ENCODE measurements at places on chromosomes 7 and 10.

DNA sequence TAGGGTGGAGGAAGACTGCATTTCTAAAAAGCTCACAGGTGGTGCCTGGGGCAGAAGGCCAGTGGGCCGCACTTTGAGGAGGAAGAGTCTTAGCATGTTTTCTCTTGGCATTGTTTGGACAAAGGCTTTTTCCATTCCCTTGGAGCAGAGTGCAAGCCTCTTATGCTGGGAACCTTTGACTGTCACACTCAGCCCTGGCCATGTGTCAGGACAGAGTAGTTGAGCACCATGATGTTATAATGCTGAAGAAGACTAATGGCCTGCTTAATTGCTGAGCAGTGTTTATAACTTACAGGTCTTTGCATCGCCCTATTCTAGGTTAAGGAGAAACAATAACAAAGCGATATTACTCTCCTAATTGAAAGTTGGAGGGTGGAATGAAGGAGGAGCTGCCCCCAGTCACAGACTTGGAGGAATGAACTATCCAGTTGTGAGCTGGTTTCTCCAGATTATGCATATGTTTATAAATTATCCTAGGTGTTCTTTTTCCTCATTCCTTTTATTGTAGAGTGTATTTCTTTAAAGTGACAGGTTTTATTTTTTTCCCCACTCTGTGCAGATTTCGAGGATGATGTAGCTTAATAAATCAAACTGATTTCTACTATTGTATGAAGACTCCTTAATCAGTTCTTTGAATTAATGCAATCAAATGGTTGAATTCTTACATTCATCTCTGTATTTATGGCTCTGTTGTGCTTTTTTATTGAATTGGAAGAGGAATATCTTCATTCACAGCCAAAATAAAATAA, 767.0 kb downstream of the LRMDA start:
- DNase-seq = no peak

DNA sequence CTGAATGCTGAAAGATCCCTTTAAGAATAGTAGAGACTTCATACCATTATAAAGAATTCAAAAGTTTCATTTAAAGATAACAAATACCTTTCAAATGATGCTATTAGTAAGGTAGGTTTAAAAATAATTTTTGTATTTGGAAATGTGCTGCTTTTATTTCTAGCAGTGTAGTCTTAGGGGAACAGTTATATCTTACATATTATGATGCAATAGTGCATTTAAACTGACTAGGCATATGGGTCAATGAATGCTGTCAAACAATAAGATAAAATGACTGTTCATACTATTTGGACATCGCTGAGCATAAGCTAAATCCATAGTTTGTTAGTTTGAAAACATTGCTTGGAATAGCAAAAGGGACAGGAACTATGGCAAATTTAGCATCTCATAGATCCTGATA, 354.8 kb upstream of the SEMA3A start:
- no peak for DNase-seq

DNA sequence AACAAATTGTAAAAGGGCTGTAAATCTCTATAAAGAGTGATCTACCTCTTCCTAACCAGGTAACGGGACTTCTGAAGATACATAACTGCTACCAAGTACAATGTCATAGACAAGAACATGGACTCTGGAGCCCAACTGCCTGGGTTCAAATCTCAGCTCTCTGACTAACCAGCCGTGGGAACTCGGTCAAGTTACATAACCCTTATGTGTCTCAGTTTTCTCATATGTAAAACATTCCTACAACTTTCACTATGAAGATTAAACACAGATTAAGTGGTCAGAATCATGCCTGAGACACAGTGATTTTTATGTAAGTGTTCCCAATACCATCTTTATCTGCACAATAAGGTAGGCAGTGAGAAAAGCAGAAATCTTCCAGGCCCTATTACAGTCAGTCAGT, 52.6 kb downstream of the ITGB1 start:
- DNase-seq = peak; percentile 49

DNA sequence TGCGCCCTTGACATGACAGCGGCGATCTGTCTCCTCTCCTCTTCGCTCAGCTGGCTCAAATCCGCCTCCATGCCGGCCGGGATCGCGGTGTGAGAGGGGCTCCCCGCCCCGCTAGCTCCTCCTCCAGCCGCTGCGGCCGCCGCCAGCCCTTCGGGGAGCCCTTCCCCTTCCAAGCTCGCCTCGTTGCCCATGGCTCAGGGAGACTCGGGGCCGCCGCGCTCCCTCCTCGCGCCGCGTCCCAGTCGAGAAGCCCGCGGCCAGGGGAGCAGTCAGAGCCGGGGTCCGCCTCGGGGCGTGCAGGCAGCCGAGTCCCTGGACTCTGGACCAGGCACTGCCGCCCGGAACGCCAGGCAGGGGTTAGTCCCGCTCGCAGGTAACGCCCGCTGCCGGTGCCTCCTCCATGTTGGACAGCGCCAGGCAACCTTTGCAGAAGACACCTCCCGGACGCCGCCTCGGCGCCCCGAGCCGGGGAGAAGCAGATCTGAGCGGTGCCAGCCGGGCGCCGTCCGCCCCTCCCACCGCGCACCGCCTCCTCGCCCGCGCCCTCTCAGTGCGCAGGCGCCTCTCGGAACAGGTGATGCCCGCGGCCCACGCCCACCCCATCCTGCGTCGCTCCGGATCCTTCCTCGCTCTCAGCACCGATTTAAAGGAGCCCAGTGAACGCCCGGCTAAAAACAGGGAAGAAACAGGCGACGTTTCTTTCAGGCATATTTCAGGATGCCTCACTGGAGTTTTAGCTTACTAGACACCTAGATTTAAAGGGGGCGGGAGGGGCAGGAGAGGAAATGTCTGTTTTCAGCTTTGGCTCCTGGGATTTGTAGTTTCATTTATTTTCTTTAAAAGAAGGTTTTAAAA, at the start of gene PCLO:
Gene PCLO, minus strand, starts transcription at position 483 of the 855 bp plus-strand sequence. Its CDS starts 292 bp downstream, at position 191.
- peak; percentile 60 for DNase-seq

- no peak for DNase-seq
These were observed 98.8 kb downstream of the INPP5A start for GRCh38 chr10:132636358-132636757.

DNA sequence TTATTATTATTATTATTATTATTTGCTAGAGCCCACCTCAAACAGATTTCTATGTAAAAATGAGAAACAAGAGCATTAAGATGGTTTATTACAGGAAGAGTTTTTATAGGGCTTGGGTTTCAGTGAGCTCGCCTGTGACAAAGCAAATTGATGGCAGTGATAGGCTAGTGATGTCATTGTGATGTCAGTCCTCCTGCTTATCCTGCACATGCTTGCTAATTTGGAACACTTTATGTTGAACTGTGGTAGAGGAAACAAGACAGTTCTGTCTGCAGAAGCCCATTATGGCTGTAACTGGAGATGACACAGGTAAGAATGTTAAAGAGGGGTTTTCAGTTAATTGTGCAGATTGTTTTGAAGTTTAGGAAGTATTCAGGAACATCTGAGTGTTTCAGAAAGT, 68.3 kb downstream of the CREM start:
- peak; percentile 65 for DNase-seq

DNA sequence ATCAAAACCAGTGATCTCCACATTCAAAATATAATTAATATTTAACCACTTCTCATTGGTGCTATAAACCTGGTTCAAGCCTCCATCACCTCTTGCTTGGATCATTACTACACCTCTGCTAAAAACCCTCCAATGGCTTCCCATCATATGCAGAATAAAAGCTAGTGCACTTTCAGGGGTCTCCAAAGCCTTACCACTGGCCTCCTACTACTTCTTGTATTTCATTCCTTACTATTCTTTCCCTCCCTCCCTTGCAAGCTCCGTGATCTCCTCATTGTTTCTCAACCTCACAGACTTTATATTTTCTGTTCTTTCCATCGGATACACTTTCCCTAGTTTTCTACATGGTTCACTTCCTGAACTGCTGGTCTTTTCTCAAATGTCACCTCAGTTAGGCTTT, 31.5 kb downstream of the LMOD2 start:
- DNase-seq = no peak

DNA sequence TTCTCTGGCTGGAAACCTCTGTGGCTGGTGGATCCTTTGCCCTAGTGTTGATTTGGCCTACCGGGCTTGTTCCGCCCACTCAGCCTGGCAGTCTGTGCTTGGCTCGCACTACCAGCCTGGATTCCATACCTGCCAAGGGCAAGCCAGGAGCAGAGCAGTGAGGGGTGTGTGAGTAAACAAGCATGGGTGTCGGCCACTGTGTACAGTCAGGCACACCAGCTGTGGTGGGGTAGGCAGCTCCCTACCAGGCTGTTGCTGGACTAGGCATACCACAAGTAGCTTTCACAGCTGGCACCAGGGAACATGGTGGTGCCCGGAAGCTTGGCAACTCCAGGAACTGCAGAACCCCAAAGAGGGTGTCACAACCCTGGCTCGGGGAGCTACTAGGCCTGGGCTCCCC, 942.9 kb upstream of the LRRN3 start:
- no peak for DNase-seq

DNA sequence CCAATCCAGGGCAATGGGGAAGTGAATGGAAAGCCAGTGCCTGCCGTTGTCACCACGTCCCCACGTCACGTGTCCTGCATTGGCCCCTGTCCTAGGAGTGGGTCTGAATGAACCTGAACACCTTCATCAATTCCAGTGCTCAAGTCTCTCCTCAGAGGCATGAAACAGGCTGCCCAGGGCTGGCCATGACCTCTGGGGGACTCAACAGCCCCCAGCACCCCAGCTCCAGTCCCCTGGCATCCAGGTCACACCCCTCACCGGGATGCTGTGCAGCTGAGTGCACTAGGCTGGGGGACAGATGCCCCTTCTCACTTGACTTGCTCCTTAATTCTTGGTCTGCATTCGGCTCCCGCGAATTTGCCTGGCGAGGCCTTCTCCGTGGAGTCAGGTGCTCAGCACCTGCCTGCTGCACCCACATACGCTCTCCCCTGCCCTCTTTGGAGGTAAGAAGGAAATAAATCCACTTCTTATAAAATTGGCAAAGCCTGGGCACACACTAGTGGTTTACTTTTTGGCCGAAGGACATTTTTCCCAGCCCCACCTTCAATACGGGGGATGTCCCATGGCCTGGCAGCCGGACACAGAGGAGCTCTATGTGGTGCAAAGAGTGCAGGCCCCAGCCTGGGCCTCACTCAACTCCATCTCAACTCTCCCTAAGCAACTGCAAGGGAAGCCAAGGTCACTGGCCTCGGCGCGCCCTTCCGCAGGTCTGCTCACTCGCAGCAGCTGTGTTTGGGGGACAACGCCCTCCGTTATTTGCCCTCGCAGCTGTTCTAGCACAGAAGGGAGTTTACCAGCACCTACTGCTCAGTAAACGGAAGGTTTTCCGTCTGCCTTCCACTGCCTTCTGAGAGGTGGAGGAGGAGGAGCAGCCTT, 77.6 kb upstream of the SHH start:
- DNase-seq = no peak

DNA sequence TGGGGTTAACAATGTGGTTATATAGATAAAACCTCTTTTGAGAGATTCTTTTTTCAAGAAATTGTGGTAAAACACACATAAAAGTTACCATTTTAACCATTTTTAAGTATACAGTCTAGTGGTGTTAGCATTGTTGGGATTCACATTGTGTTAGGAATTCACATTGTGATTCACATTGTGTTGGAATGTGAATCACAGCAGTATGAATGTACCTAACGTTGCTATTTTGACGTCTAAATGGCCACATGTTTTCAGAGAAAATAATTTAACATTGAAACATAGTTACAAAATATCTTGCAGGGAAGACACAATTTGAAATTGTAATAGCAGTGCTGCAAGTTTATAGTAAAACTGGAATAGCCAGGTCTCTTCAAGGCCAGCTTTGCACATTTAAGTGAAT, 129.0 kb downstream of the BICC1 start:
- DNase-seq = peak; percentile 86

DNA sequence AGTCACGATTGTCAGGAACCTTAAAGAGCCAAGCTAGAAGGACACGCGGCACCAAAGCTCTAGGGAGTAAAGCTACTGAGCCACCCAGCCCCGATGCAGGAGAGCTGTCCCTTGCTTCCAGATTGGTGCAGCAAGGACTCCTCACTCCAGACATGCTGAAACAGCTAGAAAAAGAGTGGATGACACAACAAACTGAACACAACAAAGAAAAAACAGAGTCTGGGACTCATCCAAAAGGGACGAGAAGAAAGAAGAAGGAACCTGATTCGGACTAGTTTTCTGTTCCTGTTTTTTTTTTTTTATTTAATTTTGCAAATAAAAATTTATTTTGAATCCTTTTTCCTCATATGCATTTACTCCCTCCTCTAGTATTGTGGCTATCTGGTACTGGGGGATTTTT, 11.4 kb upstream of the HKDC1 start:
- no peak for DNase-seq

DNA sequence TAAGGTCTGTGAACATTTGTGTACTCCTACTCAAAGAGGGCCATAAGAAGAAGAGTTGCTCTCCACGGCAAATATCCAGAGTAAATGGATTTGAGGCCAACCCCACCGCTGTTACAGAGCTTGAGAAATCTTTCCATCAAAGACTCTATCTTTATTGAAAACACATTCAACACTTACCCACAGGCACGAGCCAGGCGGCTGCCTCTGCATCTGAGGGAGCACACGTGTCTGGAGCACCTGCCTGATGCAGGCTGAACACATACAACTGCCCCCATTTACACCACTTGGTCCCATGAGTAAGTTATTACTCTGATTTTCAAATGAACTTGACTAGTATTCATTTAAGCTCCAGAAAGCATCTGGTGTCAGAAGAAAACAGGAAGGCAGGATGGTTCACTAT, 38.7 kb downstream of the HBP1 start:
- no peak for DNase-seq

DNA sequence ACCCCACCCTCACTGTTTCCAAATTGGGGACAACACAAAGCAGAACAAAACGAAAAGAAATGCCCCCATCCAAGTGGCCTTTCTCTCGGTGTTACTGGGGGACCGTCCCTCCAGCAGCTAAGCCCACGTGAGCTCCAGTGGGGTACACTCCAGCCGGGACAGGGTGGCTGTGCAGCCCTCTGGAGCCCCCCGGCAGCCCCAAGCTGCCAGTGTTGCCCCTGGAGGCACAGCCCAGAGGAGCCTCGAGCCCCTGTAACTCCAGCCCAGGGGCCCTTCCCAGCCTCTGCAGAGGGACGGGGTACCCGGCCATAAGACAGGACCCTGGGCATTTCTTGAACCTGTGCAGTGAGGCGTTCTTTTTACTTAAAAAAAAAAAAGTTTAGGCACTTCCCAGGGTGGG, 124.5 kb upstream of the KCTD7 start:
- DNase-seq = no peak

DNA sequence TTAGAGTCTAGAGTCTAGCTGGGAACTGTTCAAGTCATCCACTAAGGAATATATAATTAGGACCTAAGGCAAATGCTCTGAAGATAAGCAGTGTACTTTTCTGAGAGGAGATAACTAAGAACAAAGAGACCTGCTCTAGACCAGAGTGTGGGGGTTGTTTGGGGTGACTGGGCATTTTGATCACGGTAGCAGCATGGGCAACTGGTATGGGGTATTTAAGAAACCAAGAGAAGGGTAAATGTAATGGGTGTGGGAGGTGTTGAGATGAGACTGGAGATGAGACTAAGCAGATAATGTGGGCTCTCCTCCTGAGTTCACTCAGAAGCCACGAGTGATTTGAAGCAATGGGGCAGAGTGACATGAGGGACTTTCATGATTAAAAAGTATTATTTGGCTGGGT, 1082.9 kb downstream of the GATA3 start:
- no peak for DNase-seq

Measured in iris pigment epithelial cell (primary cell).